ENCODE measurements at places on chromosomes 6 and 20. TPM values are rescaled to one million over a fixed set of nuclear protein-coding genes. Genes with fewer than 3 reads are reported as not detected.

GRCh38 chr20:51034476-51034875 lies 11.6 kb upstream of the KCNG1 start:
- no peak for DNase-seq
- H3K4me1 ChIP-seq, result no peaks in the 10 kb centered on the region
- H3K27me3 ChIP-seq, result peaks cover 19% of the 10 kb centered on the region
- H3K27ac ChIP-seq, result no peak overlapping the region
- H3K4me3 ChIP-seq, result no peak overlapping the region

GRCh38 chr6:150347845-150348244 lies 21.0 kb upstream of the IYD start:
- H3K4me1 ChIP-seq, result no peaks in the 10 kb centered on the region
- no peak overlapping the region for H3K27ac ChIP-seq
- no peaks in the 10 kb centered on the region for H3K36me3 ChIP-seq
- no peak for DNase-seq
- peaks cover 8% of the 10 kb centered on the region for H3K27me3 ChIP-seq

Gene RAB44
- total RNA-seq, result not detected

GRCh38 chr6:112029045-112029822 lies 24.7 kb upstream of the CCN6 start:
- H3K36me3 ChIP-seq, result peaks cover 11% of the 10 kb centered on the region
- H3K4me3 ChIP-seq, result peak overlapping the region; percentile 0

DNA sequence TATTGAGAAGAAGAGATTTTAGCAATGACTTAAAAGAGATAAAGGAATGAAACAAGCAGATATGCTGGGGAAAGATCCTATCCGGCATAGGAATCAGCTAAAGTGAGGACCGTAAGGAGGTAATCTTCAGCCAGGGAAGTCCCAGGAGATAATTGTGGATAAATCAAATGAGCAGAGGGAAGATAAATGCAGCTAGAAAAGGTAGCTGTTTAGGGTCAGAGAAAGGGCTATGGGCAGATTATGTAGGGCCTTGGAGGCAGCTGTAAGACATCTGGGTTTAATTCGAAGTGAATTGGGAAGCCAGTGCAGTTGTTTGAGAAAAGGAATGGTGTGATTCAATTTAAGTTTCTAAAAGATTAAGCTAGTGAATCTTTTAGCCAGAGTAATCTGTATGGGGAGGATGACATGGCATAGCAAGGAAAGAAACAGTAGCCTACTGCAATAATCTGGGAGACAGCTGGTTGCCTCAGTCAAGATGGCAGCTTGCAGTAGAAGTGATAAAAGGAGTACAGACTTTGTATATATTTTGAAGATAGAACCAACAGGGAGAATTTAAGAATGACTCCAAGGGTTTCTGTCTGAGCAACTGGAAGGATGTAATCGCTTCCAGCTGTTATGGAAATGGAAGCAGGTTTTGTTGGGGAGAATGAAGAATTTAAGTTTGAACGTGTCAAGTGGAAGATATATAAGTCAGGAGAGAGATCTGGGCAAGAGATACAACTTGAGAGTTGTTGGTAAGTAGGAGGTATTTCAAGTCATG lies 552.3 kb upstream of the FLRT3 start:
- H3K4me3 ChIP-seq, result no peak overlapping the region
- no peaks in the 10 kb centered on the region for H3K27me3 ChIP-seq
- H3K27ac ChIP-seq, result no peak overlapping the region
- H3K36me3 ChIP-seq, result no peaks in the 10 kb centered on the region
- no peaks in the 10 kb centered on the region for H3K4me1 ChIP-seq

Data from activated CD4-positive, alpha-beta T cell treated with anti-CD3 and anti-CD28 coated beads, Interleukin-2, amount 10 ng/mL, durations not matched to agents 24 days and 14 days (primary cell).